NCI-H446 treated with DMSO at 0.1 percent for 48 hours (cell line): ENCODE measurements at places on chromosomes 5 and 9.

DNA sequence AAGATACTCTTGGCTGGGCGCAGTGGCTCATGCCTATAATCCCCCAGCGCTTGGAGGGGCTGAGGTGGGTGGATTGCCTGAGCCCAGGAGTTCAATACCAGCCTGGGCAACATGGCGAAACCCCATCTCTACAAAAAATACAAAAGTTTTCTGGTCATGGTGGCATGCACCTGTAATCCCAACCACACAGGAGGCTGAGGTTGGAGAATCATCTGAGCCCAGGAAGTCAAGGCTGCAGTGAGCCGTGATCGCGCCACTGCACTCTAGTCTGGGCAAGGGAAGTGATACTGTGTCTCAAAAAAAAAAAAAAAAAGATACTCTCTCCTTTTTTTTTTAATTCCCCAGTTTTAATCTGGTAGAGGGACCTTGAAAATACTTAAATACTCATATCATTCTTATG is 15.0 kb downstream of the ANKRD33B start:
- no peak for DNase-seq

DNA sequence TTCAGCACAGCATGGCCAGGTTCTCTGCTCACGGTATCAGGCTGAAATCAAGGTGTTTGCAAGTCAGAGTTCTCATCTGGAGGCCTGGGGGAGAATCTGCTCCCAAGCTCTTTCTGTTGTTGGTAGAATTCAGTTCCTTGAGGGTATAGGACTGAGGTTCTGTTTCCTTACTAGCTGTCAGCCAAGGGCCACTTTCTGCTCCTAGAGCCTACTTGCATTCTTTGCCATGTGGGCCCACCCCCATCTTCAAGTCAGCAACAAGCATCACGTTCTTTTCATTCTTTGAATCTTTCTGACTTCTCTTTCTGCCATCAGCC is 7.4 kb upstream of the CDC42SE2 start:
- DNase-seq = no peak

DNA sequence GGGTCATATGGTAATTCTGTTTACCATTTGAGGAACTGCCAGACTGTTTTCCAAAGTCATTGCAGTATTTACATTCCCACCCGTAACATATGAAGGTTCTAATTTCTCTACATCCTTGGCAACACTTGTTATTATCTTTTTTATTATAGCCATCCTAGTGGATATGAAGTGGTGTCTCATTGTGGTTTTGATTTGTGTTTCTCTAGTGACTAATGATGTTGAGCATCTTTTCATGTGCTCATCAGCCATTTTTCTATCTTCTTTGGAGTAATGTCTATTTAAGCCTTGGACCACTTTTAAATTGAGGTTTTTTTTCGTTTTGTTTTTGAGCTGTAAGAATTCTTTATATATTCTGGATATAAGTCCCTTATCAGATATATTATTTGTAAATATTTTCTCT is 132.8 kb upstream of the RUSC2 start:
- no peak for DNase-seq

DNA sequence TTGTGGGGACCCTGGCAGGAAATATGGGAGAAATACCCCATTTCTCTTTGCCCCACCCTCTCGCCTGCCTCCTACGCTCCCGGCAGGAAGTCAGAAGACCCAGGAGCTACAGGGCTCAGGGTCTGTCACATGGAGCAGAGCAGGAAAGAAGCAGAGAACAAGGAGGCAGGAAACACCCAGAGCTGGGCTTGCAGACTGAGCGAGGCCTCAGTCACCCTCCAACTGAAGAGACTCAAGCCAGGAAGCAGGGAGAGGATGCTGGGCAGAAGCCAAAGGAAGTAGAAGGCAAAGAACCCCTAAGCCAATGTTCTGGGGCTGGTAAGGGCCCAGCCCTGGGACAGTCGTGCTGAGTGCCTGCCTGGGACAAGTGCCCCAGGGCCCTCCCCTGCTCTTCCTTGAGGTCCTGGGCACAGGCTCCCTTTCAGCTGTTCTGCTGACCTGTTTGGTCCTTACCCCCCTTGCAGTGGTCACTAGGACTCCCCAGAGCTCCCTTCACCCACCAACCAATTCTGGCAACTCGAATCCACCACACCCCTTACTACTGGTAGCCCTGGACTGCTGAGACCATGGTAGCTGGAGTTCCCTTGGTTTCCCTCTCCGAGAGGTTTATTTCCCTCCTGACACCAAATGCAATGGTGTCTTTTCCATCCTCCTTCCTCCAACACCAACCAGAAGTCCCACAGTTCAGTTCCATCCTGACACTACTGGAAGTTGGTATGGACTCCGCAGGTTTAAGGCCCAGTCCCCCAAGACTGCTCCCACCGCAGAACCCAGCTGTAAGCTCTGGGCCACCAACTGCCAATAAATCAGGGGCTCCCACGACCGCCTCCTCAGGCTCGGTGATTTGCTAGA is 157.5 kb downstream of the COL23A1 start:
- DNase-seq = no peak

- DNase-seq = no peak
These were observed 47.2 kb downstream of the STOM start for GRCh38 chr9:121322737-121323448.

DNA sequence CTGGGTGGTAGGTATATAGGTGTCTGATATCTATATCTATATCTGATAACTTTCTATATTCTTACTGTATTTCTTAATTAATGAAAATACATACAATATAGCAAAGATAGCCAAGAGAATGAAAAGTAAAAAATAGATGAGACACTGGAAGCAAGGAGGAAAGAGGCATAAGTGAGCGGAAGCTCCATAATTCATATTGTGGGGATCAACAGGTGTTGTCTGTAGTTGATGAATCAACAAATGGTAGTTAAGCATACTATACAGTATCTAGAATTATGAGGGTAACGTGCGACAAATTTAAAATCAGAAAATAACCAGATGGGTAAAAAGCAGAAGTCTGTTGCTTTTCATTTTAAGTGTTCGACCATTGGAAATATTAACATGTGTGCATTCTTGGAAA is 7.1 kb downstream of the SPTLC1 start:
- no peak for DNase-seq

- no peak for DNase-seq
These were observed 520.3 kb downstream of the CDH9 start for GRCh38 chr5:26518065-26518464.

DNA sequence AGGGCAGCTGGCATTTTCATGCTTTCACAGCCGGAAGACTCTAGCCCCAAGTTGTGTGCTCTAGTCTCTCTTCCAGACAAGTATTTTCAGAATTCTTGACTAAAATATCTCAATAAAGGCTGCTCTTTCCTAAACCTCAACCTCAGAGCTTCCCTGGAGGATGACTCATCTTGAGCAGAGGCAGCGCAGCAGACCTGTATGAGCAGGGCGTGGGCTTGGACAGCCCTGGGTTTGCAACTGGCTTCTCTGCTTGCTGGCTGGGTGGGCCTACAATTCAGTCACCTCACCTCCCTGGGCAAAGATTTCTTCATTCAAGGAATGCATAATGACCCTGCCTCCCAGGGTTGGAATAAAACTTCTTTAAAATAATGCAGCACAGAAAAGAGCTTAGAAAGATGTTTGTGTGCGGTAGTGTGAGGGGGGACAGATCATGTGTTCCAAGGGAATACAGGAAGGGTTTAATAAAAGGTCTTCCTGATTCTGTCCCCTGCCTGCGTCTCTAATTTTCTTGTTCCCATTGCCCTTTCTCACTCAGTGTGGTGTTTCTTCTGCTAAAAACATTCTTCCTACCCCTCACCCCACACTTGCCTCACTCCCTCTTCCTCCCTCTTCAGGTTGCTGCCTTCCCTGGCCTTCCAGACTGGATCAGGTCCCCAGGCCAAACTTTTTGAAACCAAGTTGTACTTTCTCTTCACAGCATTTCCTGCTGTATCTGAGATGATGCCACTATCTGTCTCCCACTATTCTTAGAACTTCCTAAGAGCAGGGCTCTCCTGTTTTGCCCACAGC is 39.4 kb upstream of the MAP1B start:
- DNase-seq = no peak

- no peak for DNase-seq
These were observed 4.6 kb upstream of the TXN start for GRCh38 chr9:110260911-110261310.

DNA sequence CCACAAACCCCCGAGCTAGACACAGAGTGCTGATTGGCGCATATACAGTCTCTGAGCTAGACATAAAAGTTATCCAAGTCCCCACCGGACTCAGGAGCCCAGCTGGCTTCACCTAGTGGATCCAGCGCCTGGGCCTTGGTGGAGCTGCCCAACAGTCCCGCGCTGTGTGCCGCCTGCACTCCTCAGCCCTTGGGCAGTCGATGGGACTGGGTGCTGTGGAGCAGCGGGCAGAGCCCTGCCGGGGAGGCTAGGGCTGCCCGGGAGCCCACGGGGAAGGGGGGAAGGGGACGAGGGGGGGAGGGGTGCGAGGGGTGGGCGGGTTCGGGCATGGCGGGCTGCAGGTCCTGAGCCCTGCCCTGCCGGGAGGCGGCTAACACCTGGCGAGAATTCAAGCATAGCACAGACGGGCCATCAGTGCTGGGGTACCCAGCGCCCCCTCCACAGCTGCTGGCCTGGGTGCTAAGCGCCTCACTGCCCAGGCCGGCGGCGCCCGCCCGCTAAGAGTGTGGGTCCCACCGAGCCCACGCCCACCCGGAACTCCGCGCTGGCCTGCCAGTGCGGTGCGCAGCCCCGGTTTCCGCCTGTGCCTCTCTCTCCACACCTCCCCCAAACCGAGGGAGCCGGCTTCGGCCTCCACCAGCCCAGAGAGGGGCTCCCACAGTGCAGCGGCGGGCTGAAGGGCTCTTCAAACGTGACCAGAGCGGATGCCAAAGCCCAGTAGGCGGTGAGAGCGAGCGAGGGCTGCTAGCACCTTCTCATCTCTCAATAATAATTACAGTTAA is 391.2 kb upstream of the NUDT12 start:
- DNase-seq = no peak

DNA sequence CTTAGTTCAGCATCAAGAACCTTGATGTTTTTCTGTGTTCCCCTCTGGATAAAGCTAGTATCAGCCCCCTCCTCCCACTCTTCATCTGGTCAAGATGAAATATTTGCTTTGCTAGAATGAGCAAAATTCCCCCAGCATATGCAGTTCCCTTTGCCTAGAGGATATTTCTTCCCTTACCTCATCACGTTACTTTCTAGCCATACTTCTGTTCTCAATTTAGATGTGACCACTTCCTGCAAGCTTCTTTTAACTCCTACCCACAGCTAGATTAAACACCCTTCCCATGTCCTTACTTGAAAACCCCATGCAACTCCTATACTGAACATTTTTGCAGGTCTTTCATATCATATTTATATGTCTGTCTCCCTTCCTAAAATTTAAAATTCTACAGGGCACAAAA is 178.9 kb upstream of the TUSC1 start:
- no peak for DNase-seq

GRCh38 chr9:19527663-19528062 is 118.9 kb downstream of the ACER2 start:
- no peak for DNase-seq

DNA sequence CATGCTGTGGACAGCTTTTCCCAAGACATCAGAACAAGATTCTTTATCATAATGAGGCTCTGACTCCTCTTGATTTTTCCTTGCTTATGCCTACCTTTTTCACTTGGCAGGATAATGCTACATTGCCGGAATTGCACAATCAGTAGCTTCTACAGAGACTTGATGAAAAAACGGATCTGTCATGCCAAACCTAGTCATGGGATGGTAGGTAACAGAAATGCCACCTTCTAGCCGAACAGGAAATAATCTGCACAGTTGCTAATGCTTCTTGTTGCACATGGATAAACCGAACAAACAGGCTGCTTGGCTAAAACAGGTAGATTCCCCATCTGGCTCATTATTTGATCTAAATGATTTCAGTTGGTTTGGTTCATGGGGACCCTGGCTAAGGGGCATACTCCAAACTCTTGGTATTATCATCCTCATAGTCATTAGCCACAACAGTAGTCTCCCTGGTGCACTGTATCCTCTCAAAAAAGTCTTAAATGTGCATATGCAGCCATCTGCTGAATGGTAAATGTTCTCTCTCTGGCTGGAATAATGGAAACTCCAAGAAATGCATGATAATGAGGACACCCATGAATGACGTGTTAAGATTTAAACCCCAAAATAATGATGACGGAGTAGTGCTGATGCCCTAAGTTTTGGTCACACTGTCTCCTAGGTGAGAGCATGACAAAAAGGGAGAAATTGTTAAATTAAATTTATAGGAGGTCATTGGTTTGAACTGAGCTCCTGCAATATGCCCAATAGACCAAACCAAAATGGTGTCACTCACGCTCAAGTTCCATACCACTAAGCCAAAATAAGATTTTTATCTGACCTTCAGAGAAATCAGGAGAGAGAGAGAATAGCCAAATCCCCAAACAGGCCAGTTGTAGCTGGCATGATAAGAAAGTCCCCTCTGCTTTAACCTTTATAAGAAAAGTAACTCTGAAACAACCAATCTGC is 47.0 kb downstream of the RAPGEF1 start:
- no peak for DNase-seq

GRCh38 chr9:81132318-81132717 is 557.0 kb downstream of the TLE1 start:
- DNase-seq = no peak

GRCh38 chr9:27261517-27262211 is 35.3 kb downstream of the EQTN start:
- no peak for DNase-seq

- no peak for DNase-seq
These were observed 54.3 kb downstream of the TMC1 start for GRCh38 chr9:72575666-72576065.

DNA sequence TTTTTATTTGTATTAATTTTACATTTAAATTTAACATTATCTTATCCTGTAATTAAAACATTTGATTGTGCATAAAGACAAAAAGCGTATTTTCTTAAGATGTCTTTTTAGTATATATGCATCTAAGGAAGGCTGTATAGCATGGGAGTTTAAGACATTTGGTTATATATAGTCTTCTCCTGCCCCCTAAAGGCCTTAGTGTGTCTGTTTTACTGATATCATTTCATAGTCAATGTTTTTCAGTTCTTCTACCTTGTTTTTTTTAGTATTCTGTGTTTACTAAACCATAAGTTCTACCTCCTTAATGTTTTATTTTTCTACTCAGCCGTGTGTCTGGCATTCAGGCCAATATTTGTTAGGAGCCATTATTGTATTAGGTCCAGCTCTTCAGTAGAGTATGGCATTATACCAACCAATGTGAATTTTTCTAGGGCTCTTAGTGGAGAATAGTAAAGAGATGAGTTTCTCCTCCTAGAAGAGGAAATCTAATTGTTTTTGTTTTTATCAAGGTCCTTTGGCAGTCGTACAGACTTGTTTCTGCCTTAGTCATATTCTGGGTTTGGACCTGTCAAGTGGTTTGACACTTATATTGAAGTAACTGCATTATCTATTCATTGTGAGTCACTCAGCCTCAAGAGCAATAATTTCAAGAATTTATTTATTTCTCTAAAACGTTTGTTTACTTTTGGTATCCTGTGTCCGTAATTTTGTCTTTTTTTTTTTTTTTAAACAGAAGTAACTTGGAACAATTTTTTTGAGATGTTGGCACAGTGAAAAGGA is 74.8 kb downstream of the SLF1 start:
- peak; percentile 67 for DNase-seq
